Psoas muscle (tissue), 8 donors: ENCODE measurements at places on chromosomes 2 and 18. TPM values are rescaled to one million over a fixed set of nuclear protein-coding genes. Genes with fewer than 3 reads are reported as not detected.

XIRP2 gene
- 2,071 TPM for total RNA-seq

ABCG8 gene
- total RNA-seq = not detected

RGPD3 gene
- total RNA-seq = not detected

AFF3 gene
- 0.61 TPM for total RNA-seq

DAW1 gene
- not detected for total RNA-seq

RAD51AP2 gene
- not detected for total RNA-seq

KYNU gene
- 0.69 TPM for total RNA-seq
